Ascending aorta (tissue), 2 donors: ENCODE measurements at places on chromosomes 4 and X.

- no peak for DNase-seq
Observed at GRCh38 chrX:137568741-137569469, 3.0 kb downstream of the ZIC3 start.

DNA sequence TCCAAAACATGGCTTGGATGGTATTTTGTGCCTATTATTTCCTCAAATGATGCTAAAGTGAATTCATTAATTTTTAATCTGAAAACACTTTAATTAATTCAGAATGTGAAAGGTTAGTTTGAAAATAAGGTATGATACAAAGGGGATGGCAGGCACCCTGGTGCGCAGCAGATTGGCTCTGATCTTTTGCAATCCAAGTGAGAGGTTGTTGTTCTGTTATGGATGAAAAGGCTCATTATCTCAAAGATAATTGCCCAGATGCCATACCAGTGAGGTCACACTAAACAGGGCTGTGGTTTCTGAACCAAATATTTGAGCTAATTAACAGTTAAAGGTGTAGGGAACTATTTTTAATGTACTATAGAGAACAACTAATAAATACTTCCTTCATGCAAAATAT lies 504.9 kb downstream of the RAPGEF2 start:
- DNase-seq, result no peak

- no peak for DNase-seq
Observed at GRCh38 chr4:179624768-179625181, 2182.5 kb upstream of the AGA start.

DNA sequence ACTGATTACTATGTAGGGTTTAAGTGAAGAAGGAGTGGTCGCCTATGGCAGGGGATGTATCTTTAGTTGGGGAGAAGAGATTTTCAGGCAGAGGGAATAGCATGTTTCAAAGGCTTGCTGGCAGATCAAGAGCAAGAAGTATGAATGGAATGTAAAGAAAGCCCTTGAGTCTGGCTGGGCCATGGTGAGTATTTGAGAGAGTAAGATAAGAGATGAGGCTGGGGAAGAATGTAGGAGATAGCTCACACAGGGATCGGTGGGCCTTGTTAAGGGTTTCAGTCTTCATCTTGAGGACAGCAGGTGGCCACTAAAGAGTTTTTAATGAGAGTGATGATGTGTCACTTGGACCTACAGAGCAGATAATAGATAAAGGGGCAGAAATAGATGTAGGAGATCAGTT lies 319.1 kb upstream of the RPS6KA3 start:
- no peak for DNase-seq

DNA sequence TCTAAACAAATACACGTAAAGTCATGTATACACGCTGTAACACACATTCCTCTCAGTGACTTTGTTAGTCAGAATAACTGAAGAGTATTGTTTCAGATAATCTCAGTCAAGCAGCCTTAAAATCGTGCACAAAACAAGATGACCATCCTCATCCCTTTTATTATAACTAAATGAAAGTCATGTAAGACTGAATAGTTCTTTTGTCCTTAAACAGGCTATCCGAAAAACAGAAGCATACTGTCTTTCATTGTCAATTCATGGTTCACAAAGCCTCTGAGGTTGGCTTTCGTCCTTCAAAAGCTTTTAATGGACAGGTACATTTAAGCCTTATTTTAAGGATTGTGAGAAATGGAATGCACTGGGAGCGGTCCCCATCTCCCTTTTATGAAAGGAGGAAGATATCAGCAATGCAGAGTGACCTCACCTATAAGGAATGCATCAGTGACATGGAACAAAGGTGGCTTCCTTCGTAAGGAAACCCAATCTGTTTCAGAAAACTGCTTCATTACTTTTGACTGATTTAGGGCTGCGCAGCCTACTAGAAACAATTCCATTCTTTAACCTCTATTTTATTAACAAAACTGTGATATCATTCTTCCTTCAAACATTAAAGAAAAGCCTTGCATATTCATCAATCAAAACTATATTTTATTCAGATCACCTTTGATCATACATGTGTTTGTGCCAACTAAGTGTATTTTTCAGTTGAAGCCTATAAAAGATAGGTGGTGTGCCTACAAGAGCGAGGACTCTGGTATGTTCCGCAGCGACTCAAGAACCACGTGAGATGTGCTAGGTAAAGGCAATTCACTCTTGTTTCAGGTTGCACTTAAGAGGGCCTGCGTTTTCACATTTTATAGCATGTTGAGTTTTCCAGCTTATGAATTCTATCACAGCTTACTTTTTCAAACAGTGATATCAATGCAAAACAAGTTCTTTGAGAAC lies 19.2 kb downstream of the SH3RF1 start:
- DNase-seq, result no peak

GRCh38 chr4:188658958-188659522 lies 519.8 kb downstream of the TRIML1 start:
- DNase-seq, result no peak
